ENCODE measurements at places on chromosomes 5 and 9.

- no peak for DNase-seq
Measured at GRCh38 chr9:81146684-81147337, 542.5 kb downstream of the TLE1 start.

GRCh38 chr5:115553082-115553481 lies 8.5 kb upstream of the FEM1C start:
- DNase-seq: no peak

DNA sequence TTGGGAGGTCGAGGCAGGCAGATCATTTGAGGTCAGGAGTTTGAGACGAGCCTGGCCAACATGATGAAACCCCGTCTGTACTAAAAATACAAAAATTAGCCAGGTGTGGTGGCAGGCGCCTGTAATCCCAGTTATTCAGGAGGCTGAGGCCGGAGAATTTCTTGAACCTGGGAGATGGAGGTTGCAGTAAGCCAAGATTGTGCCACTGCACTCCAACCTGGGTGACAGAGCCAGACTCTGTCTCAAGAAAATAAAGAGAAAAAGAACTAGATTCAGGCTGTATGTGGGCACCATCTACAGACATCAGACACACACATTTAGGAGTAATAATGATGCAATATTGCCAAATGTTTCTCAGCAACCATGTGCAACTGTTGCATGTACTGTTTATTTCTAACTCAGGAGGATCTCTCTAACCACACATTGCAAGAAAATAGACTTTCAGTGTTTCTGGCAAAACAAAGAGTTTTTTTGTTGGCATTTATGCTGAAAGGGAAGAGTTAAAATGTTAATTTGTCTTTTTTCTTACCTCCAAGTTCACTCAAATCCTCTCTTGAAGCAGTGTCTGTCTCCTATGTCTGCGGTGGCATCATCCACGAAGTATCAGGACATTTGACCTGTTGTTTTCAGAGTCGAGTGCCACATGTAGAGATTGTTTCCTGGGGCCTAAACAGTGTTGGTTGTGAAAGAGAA lies 5.1 kb upstream of the ORM1 start:
- DNase-seq: peak; percentile 12

- DNase-seq: no peak
Measured at GRCh38 chr5:91168859-91169258, 214.3 kb downstream of the ARRDC3 start.

DNA sequence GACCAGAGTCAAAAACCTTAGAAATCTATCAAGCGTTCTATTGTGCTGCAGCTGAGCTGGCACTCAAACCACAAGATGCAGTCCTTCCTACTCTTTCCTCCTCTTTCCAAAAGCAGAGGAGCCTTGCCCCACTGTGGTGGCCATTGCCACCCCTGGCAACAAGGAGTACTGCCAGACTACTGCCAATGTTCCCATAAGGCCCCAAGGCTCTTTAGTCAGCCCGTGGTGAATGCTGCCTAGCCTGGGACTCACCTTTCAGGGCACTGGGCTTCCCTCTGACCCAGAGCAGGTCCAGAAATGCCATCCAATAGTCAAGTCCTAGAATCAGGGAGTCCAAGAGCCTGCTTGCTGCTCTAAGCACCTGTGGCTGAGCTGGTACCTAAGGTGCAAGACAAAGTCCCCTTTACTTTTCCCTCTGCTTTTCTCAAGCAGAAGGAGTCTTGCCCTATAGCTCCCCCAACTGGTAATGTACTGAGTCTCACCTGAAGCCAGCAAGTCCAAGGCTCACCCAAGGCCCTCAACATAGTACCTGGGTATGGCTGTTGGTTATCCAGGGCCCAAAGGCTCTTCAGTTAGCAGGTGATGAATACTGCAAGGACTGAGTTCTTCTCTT lies 219.4 kb downstream of the ATPSCKMT start:
- no peak for DNase-seq

DNA sequence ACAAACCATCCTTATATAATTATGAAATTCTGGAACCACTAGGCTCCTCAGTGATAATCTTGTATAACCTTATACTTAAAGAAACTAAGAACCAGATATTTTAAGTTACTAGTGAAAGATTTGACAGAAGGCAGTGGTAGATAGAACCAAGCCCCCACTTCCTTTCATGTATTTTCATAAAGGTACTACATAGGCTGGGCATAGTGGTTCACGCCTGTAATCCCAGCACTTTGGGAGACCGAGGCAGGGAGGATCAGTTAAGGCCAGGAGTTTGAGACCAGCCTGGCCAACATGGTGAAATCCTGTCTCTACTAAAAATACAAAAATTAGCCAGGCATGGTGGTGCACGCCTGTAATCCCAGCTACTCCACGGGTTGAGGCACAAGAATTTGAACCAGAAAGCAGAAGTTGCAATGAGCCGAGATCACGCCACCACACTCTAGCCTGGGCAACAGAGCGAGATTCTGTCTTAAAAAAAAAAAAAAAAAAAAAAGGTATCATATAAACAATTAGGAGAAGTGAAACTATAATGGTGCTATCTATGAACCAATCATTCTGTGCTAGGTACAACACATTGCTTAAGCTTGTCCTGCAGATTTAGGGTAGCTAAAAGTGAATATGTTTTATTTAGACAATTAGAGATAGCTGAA lies 27.9 kb upstream of the DTWD2 start:
- no peak for DNase-seq

GRCh38 chr5:54443270-54443669 lies 12.2 kb upstream of the HSPB3 start:
- no peak for DNase-seq

GRCh38 chr9:136075134-136075841 lies 19.8 kb downstream of the NACC2 start:
- DNase-seq: no peak

DNA sequence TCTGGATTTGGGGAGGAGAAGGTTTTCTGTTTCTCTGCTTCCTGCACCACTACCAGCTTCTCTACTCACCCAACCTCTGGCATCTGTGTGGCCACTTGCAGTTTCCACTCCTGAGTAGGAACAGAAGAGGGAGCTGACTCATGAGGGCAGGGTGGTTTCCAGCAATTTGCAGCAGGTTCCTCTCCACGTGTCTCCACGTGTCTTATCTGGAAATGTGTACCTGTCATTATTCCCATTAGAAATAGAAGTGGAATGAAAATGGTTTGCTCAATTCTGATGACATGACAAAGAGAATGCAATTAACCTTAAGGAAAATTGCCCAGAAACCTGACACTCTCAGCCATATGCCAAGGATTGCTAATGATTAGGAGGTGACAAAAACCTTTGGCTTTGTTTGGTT lies 33.0 kb downstream of the EGFLAM start:
- DNase-seq: no peak

- DNase-seq: no peak
Measured at GRCh38 chr5:180910735-180911134, 11.8 kb downstream of the BTNL8 start.

DNA sequence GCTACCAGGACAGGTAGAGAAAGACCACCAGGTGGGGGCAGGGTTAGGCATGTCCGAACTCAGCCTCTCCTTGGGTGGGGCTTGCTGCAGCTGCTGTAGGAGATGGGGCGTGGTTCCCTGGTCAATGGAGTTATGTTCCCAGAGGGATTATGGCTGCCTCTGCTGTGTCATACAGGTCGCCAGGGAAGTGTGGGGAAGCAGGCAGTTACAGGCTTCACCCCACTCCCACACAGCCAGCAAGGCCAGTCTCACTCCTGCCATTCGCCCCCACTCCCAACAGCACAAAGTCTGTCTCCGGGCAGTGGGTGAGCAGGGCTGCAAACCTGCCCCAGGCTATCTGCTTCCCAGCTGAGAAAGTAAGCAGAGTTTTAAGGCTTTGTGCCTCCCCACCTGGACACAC lies 20.0 kb upstream of the CEP72 start:
- peak; percentile 13 for DNase-seq

- no peak for DNase-seq
Measured at GRCh38 chr5:61229416-61229815, 67.1 kb upstream of the SMIM15 start.

DNA sequence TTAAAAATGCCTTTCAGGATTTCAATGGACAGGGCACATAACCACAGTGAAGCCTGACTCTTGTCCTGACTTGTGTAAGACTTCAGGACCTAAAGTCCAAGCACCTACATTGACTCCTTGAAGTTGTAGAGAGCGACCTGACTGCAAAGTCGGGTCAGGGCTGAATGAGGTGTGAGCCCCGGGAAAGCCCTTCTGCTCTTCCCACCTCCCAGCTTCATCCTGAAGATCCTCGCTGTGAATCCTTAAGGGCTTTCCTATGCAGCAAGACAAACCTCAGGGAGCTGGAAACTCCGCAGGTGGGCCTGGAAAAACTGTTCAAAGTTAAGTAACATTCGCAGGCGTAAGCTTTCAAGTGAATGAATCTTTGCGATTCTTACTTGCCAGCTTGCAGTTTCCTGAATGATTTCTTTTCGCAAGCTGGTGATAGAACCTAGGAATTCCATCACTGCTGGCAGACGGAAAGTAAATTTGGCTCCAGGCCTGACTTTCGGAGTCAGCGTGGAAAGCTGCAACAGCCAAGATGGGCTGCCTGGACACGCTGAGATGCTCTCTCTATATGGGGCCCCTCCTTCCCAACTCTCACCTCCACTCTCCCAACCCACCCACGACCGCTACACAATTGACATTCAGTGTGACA lies 10.9 kb downstream of the SEMA5A start:
- DNase-seq: no peak

GRCh38 chr5:153818626-153819025 lies 220.1 kb downstream of the FAM114A2 start:
- no peak for DNase-seq

DNA sequence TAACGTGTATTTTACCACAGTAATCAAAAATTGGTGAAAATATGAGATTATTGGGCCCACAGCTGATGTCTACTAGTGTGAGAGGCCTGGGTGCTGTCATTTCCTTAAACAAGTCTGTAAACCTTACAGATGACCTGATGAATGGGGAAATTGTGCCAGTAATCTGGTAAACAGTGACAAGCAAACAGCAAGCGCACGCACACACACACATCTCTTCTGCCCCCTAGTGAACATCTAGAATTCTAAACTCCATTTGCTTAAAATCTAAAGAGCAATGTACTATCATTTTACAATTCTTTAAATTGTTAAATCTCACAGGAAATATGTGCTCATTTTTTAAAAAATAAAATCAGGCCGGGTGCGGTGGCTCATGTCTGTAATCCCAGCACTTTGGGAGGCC lies 7.5 kb upstream of the RAPGEF1 start:
- no peak for DNase-seq

GRCh38 chr9:2602704-2603116 lies 18.9 kb upstream of the VLDLR start:
- no peak for DNase-seq

DNA sequence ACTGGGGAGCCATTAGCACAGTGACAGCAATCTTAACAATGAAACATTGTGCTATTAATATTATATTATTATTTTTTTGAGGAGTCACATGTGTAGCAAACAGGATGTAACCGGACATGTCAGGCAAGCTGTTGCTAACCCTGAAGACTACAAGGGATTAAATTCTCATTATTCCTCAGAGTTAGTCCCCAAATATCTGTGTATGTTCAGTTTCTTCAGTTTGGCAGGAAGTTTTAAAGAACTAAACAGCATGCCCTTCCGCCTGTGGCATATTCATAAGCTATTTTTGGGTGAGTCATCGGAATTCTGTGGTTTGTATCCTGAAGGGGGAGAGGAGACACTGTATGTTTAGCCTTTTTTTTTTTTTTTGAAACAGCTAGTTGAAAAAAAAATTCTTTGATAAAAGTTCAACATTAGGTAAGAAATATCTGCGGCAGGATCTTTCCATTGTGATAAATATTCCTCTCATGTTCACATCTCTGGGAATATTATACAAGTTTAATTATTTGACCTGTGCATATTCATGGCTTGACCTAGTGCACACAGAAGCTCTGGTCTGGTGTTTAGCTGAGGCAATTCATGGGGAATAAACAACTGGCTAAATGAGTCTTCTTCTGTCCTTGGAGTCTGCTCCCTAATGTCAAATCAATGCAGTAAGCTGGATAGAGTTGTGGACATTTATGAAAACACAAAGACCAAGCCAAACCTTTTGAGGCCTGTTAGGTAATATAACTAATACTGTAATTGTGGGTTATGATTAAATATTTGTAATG lies 202.7 kb upstream of the CDKN2B start:
- DNase-seq: no peak

GRCh38 chr5:115165790-115166189 lies 3.9 kb downstream of the TRIM36 start:
- no peak for DNase-seq

GRCh38 chr5:170519549-170519948 lies 15.7 kb downstream of the KCNIP1 start:
- no peak for DNase-seq

GRCh38 chr5:59091965-59092364 lies 509.1 kb downstream of the RAB3C start:
- no peak for DNase-seq

- DNase-seq: peak; percentile 43
Measured at GRCh38 chr9:97502222-97502983, 937 bp downstream of the TMOD1 start.

DNA sequence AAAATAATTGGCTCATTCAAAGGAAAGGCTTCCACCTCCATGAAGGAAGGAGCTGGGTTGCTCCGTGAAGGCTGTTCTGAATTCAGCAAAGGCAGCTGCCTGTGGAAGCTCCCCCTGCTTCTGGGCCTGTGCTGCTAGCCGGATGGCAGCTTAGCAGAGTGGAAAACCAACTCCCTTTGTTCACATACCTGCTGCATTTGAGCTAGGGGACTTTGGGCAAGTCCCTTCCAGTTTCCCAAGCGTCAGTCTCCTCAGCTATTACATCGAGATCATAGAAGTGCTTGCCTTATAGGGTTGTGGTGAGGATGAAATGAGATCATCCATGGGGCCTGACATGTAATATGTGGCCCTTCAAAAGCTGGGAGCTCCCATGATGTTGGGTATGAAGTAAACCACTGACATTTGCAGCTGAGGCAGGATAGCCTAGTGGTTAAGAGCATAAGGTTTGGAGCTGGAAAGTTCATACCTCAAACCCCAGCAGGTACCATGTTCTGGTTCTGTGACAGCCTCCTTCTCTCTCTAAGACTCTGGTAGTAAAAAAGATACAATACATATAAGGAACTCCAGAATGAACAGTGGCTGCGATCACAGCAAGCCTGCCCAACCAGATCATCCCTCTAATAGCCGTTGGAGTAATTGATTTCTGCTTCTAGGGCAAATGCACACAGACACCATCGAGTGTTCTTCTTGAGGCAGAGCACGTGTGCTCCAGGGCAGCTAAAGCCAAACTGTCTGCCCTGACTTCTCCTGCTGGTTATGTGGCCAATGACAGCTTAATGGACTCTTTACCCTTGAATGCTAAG lies 11.0 kb upstream of the DENND1A start:
- DNase-seq: no peak
